Upper lobe of left lung (tissue), 6 donors: ENCODE measurements at places on chromosomes 2 and 18. TPM values are rescaled to one million over a fixed set of nuclear protein-coding genes. Genes with fewer than 3 reads are reported as not detected.

- H3K4me1 ChIP-seq: peaks cover 6% of the 10 kb centered on the region
- DNase-seq: no peak
- H3K27me3 ChIP-seq: no peaks in the 10 kb centered on the region
- H3K36me3 ChIP-seq: no peaks in the 10 kb centered on the region
Measured at GRCh38 chr2:150279686-150280085, 207.8 kb downstream of the RND3 start.

- H3K4me1 ChIP-seq: no peaks in the 10 kb centered on the region
- no peaks in the 10 kb centered on the region for H3K27me3 ChIP-seq
- no peak for DNase-seq
- H3K36me3 ChIP-seq: no peaks in the 10 kb centered on the region
Measured at GRCh38 chr2:52311862-52312261, 1279.9 kb upstream of the NRXN1 start.

The AMER3 gene
- total RNA-seq: not detected

DNA sequence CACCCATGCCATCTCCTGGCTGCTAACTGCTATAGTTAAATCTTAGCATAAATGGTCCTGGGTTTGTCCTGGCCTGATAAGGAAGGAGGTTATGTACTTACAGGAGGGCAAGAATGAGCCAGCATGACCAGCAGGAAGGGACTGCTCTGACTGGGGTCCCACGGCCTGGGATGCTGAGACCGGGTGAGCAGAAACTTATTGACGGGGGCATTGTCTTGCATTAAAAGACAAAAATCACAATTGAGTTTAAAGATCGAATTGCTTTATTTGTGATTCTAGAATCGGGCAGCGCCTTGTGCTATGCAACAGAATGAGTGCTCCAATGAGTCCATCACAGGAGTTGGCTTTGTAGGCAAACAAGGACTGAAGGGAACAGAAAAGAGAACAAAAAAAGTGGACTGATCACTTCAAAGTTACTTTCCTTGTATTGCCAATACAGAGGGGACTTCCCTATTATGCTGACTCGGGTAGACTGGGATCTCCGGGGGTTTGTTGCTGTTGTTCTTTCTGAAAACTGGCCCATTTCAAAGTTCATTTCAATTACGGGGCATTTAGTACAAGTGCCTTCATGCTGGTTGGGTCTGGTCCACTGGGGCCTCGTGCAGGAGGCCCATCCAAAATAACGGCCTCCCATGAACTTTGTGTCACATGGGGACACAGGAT lies 87.1 kb upstream of the SLC66A3 start:
- H3K4me1 ChIP-seq: peaks cover 6% of the 10 kb centered on the region
- no peak overlapping the region for H3K4me3 ChIP-seq
- H3K36me3 ChIP-seq: no peaks in the 10 kb centered on the region
- H3K27me3 ChIP-seq: no peaks in the 10 kb centered on the region
- H3K27ac ChIP-seq: no peak overlapping the region

The EFHD1 gene
- 3.7 TPM for total RNA-seq

DNA sequence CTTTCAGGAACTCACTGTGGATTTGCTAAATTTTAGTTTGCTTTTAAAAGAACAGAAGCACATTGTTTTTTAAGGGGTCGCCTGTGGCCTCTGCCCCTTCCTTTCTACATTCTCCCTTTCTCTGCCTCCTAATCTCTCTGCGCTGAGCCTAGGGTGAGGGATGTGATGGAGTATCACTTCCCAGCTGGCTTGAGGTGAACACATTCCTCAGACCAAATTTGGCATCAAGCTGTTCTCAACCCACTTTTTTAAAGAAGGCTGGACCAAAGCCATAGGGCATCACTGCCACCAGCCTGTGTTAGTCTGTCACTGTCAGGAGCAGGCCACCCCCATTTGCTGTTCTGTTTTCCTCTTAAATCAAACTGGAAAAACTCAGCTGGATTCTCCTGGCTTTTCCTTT lies 27.4 kb downstream of the EIF4E2 start:
- no peak overlapping the region for H3K4me3 ChIP-seq
- H3K4me1 ChIP-seq: no peaks in the 10 kb centered on the region
- peaks cover 35% of the 10 kb centered on the region for H3K36me3 ChIP-seq
- no peaks in the 10 kb centered on the region for H3K27me3 ChIP-seq

The KIF1A gene
- total RNA-seq: not detected

- no peak for DNase-seq
- H3K36me3 ChIP-seq: no peaks in the 10 kb centered on the region
- peaks cover 4% of the 10 kb centered on the region for H3K4me1 ChIP-seq
- no peaks in the 10 kb centered on the region for H3K27me3 ChIP-seq
- H3K4me3 ChIP-seq: no peak overlapping the region
Measured at GRCh38 chr2:172783165-172783898, 47.7 kb downstream of the RAPGEF4 start.

The IL37 gene
- total RNA-seq: not detected

- H3K4me1 ChIP-seq: no peaks in the 10 kb centered on the region
- H3K36me3 ChIP-seq: no peaks in the 10 kb centered on the region
- DNase-seq: no peak
- H3K27me3 ChIP-seq: no peaks in the 10 kb centered on the region
- no peak overlapping the region for H3K4me3 ChIP-seq
Measured at GRCh38 chr2:53994818-53995808, 24.3 kb upstream of the PSME4 start.

DNA sequence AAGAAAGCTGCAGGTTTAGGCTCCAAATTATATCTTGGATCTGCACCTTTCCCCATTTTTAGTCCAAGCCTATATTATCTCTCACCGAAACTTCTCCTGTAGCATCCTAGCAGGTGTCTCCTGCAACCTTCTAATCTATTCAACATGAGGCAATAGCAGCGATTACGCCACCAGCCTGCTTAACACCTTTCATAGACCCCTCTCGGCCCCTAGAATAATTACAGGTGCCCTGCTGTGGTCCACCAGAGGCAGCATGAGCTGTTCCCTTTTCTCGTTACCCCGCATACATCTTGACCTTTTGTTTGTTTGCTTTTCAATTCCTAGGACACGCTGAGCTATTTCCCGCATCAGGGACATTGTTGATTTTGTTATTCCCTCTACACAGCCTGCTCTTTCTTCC lies 361.9 kb downstream of the CYRIA start:
- no peak overlapping the region for H3K27ac ChIP-seq
- DNase-seq: no peak
- H3K4me3 ChIP-seq: no peak overlapping the region
- H3K4me1 ChIP-seq: no peaks in the 10 kb centered on the region
- H3K27me3 ChIP-seq: no peaks in the 10 kb centered on the region
- H3K36me3 ChIP-seq: no peaks in the 10 kb centered on the region

- H3K27ac ChIP-seq: no peak overlapping the region
- no peaks in the 10 kb centered on the region for H3K27me3 ChIP-seq
- no peaks in the 10 kb centered on the region for H3K36me3 ChIP-seq
- no peak overlapping the region for H3K4me3 ChIP-seq
- DNase-seq: no peak
- no peaks in the 10 kb centered on the region for H3K4me1 ChIP-seq
Measured at GRCh38 chr2:158569284-158569683, 112.5 kb downstream of the PKP4 start.

The GPR39 gene
- 45.9 TPM for total RNA-seq

GRCh38 chr2:187878112-187878511 lies 323.9 kb upstream of the TFPI start:
- H3K27me3 ChIP-seq: no peaks in the 10 kb centered on the region
- H3K36me3 ChIP-seq: no peaks in the 10 kb centered on the region
- H3K27ac ChIP-seq: no peak overlapping the region
- no peak overlapping the region for H3K4me3 ChIP-seq

The CYTIP gene
- 47.1 TPM for total RNA-seq

The IL36RN gene
- total RNA-seq: not detected

DNA sequence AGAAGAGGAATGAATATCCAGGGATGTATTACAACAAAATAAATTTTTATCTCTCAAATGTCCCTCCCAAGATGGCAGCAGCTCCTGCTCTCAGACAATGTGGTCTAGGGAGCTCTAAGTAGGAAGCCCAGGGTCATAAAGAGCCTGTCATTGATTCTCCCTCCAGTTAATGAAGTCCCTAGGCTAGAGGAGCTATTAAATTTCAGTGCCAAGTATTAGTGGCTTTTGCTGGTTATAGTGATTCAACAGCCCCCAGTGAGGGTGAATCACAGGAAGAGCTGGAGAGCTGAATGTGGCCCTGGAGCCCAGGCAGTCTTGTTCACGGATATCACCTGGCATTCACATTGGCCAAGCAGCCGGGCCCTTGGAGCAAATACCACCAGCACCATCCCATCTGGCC lies 109.8 kb upstream of the YPEL5 start:
- no peaks in the 10 kb centered on the region for H3K27me3 ChIP-seq
- H3K36me3 ChIP-seq: no peaks in the 10 kb centered on the region
- DNase-seq: no peak
- H3K4me1 ChIP-seq: no peaks in the 10 kb centered on the region

- H3K4me1 ChIP-seq: no peaks in the 10 kb centered on the region
- H3K27ac ChIP-seq: no peak overlapping the region
- no peaks in the 10 kb centered on the region for H3K36me3 ChIP-seq
- no peaks in the 10 kb centered on the region for H3K27me3 ChIP-seq
Measured at GRCh38 chr2:207600231-207600630, 25.0 kb downstream of the METTL21A start.

- H3K4me3 ChIP-seq: no peak overlapping the region
- no peaks in the 10 kb centered on the region for H3K27me3 ChIP-seq
- H3K4me1 ChIP-seq: no peaks in the 10 kb centered on the region
- DNase-seq: no peak
- no peak overlapping the region for H3K27ac ChIP-seq
- H3K36me3 ChIP-seq: no peaks in the 10 kb centered on the region
Measured at GRCh38 chr2:237873421-237873831, 14.0 kb downstream of the RAMP1 start.

GRCh38 chr2:20223407-20224163 lies 1.3 kb downstream of the SDC1 start:
- peak overlapping the region; percentile 83 for H3K27ac ChIP-seq
- peaks cover 51% of the 10 kb centered on the region for H3K4me1 ChIP-seq
- H3K4me3 ChIP-seq: peak overlapping the region; percentile 39
- DNase-seq: no peak
- peaks cover 18% of the 10 kb centered on the region for H3K27me3 ChIP-seq

- no peak for DNase-seq
- no peak overlapping the region for H3K4me3 ChIP-seq
- no peak overlapping the region for H3K27ac ChIP-seq
- H3K4me1 ChIP-seq: peaks cover 19% of the 10 kb centered on the region
- H3K27me3 ChIP-seq: no peaks in the 10 kb centered on the region
Measured at GRCh38 chr2:86338778-86339295, 1.4 kb upstream of the REEP1 start.

DNA sequence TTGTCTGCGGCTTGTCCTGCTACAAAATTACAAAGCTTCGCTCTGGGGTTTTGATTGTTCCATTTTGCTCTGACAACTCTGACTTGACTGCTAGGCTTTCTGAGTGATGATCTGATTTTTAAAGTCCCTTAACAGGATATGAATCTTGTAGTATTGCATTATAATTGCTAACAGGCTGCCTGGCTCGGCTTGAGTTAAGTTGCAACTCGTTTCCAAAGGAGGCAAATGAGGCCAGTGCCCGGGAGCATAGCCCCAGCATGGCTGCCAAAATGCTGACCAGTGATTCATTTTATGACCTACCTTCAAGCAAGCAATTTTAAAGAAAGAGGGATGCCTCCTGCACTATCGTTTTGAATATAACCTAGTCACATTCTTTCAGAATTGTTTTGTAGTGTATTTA lies 135.4 kb downstream of the COL6A3 start:
- no peak overlapping the region for H3K4me3 ChIP-seq
- no peak overlapping the region for H3K27ac ChIP-seq
- no peaks in the 10 kb centered on the region for H3K27me3 ChIP-seq
- H3K4me1 ChIP-seq: no peaks in the 10 kb centered on the region
- DNase-seq: no peak

DNA sequence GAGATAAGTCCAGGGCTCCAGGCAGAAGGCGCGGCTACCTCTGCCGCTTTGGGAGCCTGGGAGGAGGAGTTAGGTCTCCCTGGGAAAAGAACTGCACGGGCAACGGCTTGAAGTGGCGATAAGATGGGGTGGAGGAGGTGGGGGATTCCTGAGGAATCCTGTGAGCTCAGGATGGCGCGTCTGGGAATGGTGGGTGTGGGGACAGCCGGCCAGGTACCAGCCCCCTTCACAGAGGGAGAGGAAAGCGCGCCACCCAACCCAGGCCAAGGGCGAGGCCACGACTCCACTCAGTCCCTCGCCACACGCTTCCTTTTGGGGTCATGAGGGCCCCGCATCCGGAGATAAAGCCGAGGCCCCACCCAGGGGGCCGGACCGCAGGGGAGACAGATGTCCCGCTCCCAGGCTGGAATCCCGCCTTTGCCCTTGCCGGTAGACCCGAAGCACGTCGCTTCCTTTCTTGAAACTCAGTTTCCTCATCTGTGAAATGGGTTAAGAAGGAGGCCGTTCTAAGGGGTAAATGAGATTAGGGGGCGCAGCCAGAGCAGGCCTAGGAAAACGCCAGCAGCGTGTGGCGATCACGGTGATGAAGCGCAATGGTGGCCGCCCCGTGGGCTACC lies 1.7 kb upstream of the CTDSP1 start:
- H3K27me3 ChIP-seq: no peaks in the 10 kb centered on the region
- peak; percentile 92 for DNase-seq
- peaks cover 18% of the 10 kb centered on the region for H3K36me3 ChIP-seq
- H3K27ac ChIP-seq: peak overlapping the region; percentile 99

DNA sequence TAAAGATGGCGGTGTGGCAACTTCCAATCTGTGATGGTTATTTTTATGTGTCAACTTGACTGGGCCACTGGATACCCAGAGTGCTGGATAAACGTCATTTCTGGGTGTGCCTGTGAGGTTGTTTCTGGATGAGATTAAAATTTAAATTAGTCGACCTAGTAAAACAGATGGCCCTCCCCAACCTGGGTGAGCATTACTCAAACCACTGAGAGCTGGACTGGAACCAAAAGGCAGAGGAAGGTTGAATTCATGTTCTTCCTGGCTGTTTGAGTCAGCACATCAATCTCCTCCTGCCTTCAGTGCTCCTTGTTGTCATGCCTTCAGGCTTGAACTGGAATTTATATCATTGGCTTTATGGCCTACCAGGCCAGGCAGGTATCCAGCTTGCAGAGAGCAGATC lies 190.8 kb upstream of the RGPD4 start:
- H3K36me3 ChIP-seq: no peaks in the 10 kb centered on the region
- no peak overlapping the region for H3K4me3 ChIP-seq
- no peak overlapping the region for H3K27ac ChIP-seq
- DNase-seq: no peak
- H3K4me1 ChIP-seq: no peaks in the 10 kb centered on the region
- H3K27me3 ChIP-seq: no peaks in the 10 kb centered on the region

GRCh38 chr18:77167251-77167650 lies 34.7 kb upstream of the MBP start:
- H3K27me3 ChIP-seq: no peaks in the 10 kb centered on the region
- no peak for DNase-seq
- H3K4me3 ChIP-seq: no peak overlapping the region
- H3K27ac ChIP-seq: no peak overlapping the region
- no peaks in the 10 kb centered on the region for H3K36me3 ChIP-seq

- DNase-seq: peak; percentile 43
- H3K4me3 ChIP-seq: peak within 1 kb of the TSS; percentile 37
- H3K4me1 ChIP-seq: peaks cover 29% of the 10 kb centered on the region
- no peaks in the 10 kb centered on the region for H3K36me3 ChIP-seq
Measured at GRCh38 chr2:17540093-17540812, at the start of gene VSNL1. VSNL1 (plus strand) TSS chr2:17540696; CDS start chr2:17592075, 51,379 bp downstream.

The HADHB gene
- 96.0 TPM for total RNA-seq

The MAPK4 gene
- total RNA-seq: 10.3 TPM
